Mesendoderm (in vitro differentiated cells): ENCODE measurements at places on chromosomes 4 and X.

GRCh38 chrX:118553042-118553710 is 57.6 kb downstream of the DOCK11 start:
- no peak for DNase-seq

DNA sequence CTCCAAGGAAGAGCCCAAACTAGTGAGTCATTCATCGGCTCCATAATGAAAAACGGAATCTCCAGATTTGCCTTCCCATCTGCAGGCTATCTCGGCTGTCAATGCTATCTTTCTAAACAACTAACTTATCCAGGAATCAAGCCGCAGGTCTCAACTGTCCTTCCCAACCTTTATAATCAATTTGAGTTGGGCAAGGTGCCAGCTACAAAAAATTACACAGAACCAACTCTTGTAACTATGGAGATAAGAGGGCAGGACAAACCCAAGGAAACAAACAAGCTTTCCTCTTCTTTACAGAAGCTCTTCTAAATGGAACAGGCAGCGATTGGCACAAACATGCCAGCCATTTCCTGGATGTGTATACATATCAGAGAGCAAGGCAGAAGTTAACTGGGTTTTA is 61.2 kb upstream of the RAI2 start:
- no peak for DNase-seq

GRCh38 chrX:32867781-32868523 is 343.4 kb downstream of the DMD start:
- DNase-seq, result no peak

DNA sequence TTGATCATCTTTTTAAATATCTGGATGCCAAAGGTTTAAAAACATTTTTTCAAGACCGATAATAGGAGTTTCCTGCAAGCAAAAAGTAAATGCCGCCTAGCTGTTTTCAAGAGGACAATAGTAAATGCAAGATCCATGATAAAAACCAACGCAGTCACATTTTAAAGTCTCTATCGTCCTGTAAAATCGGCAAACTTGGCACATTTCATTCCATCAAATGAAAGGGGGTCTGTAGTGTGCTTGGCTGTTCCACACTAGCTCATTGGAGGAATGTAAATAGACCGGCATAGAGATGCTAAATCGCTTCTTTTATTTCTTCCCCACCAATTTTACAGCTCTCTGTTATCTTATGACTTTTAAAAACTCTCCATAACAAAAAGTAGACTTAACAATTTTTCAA is 202.2 kb downstream of the NLGN4X start:
- no peak for DNase-seq

- no peak for DNase-seq
Measured at GRCh38 chr4:6471307-6472007, 957 bp downstream of the PPP2R2C start.

- DNase-seq, result no peak
Measured at GRCh38 chr4:25424539-25425228, 47.6 kb downstream of the ANAPC4 start.

GRCh38 chr4:2650276-2650675 is 105.9 kb downstream of the TNIP2 start:
- no peak for DNase-seq

- DNase-seq, result no peak
Measured at GRCh38 chrX:34886011-34886410, 56.6 kb upstream of the FAM47B start.

DNA sequence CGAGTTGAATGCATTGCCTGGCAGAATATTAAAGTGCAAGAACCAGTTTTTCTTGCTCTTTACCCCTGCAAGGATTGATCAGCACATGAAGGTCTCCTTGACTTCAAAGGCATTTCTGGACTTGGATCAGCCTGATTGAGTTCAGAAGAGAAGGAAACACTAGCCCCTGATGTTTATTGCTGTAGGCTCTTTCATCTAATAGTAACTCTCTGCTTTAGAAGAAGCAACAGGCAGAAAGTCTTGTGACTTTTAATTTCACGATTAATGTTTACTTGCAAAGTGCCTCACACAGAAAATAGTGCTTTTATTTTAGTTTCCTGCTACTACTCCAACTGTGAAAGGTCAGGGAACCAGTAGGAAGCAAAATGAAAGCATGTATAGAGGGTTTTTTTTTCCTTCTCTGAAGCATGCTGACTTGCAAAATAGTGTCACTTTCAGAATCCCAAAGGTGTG is 69.1 kb downstream of the PCDH7 start:
- no peak for DNase-seq

DNA sequence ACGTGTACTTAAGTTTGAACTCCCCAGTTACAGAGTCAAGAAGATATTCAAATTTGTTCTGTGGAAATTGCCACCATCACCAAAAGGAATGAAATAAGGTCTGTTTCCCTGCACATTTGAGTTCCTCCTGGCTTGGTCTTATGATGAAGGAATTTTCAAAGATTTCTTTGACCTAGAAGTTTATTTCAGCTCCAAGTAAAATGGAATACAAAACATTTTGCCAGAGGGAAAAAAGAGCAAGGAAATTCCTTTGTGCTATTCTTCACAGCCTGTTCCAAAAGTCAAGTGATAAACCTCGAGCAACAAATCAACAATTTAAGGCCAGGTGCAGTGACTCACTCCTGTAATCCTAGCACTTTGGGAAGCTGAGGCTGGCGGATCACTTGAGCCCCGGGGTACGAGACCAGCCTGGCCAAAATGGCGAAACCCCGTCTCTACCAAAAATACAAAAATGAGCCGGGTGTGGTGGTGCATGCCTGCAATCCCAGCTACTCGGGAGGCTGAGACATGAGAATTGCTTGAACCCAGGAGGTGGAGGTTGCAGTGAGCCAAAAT is 3.4 kb downstream of the NKRF start:
- DNase-seq, result peak; percentile 1

- DNase-seq, result peak; percentile 70
Measured at GRCh38 chrX:989959-990510, 222.4 kb downstream of the CRLF2 start.

- peak; percentile 81 for DNase-seq
Measured at GRCh38 chr4:88276952-88277710, 7.2 kb downstream of the PPM1K start.

DNA sequence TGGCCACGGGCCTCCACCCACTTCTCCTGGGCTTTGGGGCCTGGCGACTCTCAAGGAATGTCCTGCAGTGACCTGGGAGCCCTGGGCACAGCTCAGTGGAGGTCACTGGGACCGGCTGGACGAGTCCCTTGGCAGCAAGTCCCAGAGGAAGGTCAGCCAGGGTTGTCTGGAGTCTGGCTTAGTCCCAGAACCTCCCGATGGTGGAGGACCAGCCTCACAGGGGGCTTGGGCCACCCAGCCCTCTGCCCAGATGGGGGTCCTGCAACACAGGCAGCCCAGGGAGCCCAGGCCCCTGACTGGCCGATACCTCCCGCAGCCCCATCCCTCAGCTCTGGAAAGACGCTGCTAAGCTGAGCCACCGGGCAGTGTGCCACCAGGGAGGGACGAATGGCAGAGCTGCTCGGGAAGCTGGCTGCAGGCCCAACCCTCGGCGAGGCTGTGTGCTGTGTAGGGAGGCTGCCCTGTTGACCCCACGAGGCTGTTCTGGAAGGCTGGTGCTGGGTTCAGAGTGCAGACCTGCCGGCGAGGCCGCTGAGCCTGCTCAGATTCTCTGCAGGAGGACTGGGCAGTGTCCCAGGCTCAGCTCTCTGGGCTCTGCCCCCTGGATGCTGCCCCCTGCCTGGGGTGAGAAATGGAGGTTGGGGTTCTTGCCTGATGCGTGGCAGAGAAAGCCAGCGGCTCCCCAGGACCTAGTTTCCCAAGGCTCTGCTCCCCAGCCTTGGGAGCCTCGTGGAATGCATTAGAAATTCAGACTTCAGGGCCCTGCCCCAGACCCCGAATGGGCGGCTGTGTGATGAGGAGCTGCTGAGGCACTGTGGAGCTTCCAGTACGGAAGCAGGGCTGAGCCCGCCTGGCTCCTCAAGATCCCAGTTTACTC is 61.7 kb downstream of the ADRA2C start:
- DNase-seq, result no peak

DNA sequence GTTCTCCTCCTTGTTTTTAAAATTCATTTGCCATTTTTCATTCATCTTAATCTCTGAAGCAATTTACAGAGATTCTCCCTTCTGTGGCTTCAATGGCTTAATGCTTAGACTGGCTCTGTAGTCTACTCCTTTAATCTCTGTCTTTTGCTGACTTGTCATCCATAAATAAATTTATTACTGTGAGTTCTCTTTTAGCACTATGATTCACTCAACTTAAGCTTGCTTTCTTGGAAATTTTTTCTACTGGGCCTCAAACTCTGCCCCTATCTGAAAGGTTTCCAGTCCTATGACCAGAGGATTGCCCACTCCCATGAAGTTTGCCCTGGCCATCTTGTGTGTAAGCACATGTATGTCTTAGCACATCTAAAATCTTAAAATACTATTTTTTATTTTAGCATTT is 251.1 kb downstream of the DCLK2 start:
- no peak for DNase-seq

DNA sequence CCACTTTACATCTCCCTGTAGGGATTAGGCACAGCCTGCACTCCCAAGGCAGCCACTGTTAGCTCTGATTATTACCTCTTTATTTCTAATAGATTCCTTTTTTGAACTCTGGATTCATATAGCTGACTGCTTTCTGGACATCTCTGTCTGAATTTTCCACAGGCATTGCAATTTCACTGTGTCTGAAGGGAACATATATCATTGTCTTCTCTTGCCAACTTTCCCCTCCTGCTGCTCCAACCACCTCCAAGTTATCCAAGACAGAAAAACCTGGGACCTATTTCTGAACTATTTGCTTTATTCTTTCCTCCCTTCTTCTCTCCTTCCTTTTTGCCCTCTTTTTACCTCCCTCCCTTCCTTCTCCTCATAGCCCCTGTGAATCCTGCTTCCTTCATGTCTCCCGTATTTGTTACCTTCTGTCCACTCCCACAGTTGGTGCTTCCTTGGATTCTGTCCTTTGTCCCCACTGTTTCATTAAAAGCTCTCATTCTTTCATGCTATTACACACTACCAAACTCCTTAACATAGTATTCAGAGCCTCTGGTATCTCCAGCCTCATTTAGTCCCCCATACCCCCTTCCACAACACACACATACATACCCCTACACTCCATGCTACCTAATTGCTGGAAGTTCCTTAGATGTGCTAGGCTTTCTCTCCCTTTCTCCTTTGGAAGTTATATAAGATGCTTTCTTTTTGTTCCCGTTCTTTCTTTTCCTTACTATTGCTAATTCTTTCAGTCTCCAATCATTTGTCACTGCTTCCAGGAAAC is 34.7 kb downstream of the FGF2 start:
- DNase-seq, result no peak

GRCh38 chrX:97751735-97752134 is 868.0 kb downstream of the RPA4 start:
- DNase-seq, result no peak

- peak; percentile 9 for DNase-seq
Measured at GRCh38 chr4:34280131-34280530, 1964.2 kb downstream of the ARAP2 start.

GRCh38 chr4:102439812-102440211 is 61.3 kb upstream of the NFKB1 start:
- no peak for DNase-seq

GRCh38 chr4:53905941-53906377 is 158.4 kb downstream of the CHIC2 start:
- DNase-seq, result peak; percentile 86

DNA sequence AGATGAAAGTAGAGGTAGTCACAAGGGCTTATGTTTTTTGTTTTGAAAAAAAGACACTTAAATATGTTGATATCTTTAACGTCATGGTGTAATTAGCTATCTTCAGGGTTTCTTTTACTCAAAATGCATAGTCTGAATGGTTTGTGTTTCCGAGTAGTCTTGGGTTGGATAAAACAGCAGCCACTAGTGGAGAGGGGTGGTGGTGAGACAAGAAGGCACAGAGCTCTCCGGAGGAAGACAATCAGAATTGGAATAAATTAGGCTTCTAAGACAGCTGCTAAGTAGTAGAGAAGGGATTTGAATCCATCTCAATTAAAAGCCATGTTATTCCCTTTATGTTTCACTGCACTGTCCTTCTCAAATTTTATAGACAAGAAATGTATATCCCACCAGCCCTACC is 240.4 kb upstream of the VEGFC start:
- DNase-seq, result peak; percentile 31

DNA sequence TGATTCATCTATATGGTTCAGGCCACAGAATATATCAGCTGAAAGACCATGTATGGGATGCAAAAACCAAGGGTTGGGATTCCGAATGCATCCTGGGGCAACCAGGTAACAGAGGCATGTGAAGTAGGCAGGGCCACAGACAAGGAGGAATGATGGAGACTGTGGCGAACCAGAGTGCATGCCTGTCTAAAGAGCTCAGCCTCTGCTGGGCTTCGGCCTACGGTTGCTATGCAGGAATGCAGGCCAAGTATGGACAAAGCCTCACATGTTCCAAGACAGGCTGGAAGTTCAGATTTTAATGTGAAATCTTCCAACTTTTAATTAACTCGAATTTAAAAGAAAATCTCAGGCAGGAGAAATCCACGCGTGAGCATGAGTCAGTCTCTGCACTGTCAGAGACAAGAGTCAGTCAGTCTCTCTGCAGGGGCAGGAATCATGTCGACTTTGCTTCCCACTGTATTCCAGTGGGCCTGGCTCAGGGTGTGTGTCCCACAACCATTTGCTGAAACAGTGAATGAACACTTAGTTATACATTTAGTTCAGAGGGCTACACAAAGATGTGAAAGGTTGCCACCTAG is 344.4 kb downstream of the UNC5C start:
- peak; percentile 65 for DNase-seq

DNA sequence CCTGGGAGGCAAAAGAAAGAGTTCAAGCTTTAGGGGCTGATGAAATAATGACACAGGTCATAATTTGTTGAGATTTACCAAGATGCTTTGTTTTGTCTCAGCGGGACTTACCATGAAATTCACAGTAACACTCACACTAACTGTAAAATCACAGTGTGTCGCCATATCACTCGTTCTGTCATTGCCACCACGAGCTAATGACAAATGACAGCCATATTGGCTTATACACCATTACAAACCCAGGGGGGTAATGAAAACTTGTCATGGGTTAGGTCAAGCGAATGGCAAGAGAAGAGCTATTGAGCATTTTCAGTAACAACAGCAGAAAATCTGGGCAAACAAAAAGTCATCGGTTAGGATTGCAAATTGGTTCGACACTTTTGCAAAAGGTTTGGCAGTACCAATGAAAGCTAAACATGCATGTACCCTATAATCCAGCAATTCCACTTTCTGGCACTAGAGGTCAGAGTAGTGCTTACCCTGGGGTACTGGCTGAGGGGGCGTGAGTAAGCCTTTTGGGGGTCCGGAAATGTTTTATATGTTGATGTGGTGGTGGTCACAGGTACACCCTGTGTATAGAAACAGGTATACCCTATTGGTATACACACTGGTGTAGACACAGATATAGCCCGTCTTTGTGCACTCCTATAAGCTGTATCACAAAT is 83.9 kb upstream of the RAI2 start:
- no peak for DNase-seq

GRCh38 chr4:108607079-108607815 is 13.1 kb upstream of the RPL34 start:
- no peak for DNase-seq

- DNase-seq, result no peak
Measured at GRCh38 chrX:130211415-130212186, 39.8 kb downstream of the RAB33A start.

- peak; percentile 53 for DNase-seq
Measured at GRCh38 chrX:22952010-22952409, 47.8 kb upstream of the DDX53 start.

- DNase-seq, result no peak
Measured at GRCh38 chr4:75781305-75781704, 56.9 kb downstream of the USO1 start.

- DNase-seq, result no peak
Measured at GRCh38 chr4:24763631-24764297, 31.6 kb upstream of the SOD3 start.

GRCh38 chrX:132266583-132267355 is 47.5 kb upstream of the RAP2C start:
- no peak for DNase-seq
